Ureter (tissue), 1 donor: ENCODE measurements at places on chromosomes 11 and 22.
A peak's percentile ranks its signal among the peaks of the same experiment; 100 is the strongest.

GRCh38 chr11:128530118-128531074 lies 57.0 kb downstream of the ETS1 start:
- peak; percentile 64 for DNase-seq

GRCh38 chr11:105046898-105047579 lies 1.9 kb upstream of the CARD16 start:
- DNase-seq: peak; percentile 49

GRCh38 chr11:10400856-10401255 lies 54.2 kb upstream of the AMPD3 start:
- DNase-seq: no peak

- DNase-seq: no peak
Measured at GRCh38 chr11:45347348-45348082, 61.4 kb upstream of the SYT13 start.

GRCh38 chr11:96643173-96643572 lies 253.4 kb downstream of the JRKL start:
- no peak for DNase-seq

DNA sequence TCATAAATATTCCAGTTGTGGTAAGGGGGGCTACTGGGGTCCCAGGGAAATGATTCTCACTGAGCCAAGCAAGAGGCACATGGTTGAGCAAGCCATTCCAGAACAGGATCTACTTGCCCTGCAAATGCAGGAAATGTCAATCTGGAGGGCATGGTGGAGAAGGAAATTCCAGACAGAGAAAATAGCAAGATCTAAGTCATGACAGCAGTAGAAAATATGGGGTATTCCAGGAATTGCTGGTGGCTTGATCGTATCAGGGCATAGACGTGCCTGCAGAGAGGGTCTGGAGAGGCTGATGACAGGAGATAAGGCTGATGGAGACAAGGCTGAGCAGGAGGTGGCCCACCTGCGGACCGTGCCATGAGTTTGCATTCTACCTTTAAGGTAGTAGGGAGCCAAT lies 566.3 kb upstream of the CADM1 start:
- DNase-seq: no peak

- no peak for DNase-seq
Measured at GRCh38 chr11:68632802-68633201, 51.5 kb upstream of the GAL start.

- peak; percentile 76 for DNase-seq
Measured at GRCh38 chr11:2420502-2421225, 20.1 kb downstream of the TSSC4 start.

GRCh38 chr11:86152006-86152862 lies 83.3 kb upstream of the PICALM start:
- DNase-seq: no peak

GRCh38 chr11:20458905-20459632 lies 71.6 kb downstream of the PRMT3 start:
- DNase-seq: no peak

DNA sequence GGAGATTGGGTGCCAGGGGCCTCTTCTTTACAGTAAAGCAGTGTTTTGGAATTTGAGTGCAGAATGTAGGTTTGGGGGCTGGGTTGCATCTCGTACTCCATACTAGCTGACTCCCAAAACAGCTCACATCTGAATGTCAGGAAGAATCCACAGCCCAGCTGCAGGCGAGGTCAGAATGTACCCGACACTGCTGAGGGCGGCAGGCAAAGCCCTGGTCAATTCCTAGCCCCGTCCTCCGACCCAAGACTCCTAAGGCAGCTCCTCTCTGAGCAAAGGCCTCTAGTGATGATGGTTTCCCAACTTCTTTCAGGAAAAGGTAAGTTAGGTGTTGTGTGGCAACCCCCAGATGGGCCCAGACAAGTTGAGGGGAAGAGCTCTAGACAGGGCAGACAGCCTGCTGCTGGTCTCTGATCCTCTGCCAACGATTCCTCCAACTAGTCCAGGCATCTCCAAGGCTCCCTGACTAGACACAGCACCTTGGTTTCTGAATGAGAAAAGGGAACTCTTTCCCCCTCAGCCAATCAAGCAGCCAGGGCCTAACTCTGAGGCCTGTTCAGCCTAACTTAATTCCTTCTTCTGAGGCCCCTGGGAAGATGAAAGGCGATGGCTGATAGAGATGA lies 8.6 kb downstream of the LARGE2 start:
- peak; percentile 50 for DNase-seq

- DNase-seq: no peak
Measured at GRCh38 chr11:9313648-9314290, 624 bp downstream of the TMEM41B start.

- DNase-seq: no peak
Measured at GRCh38 chr22:44366372-44367300, 53.9 kb upstream of the SHISAL1 start.

- peak; percentile 29 for DNase-seq
Measured at GRCh38 chr22:48941033-48941902, 886.4 kb downstream of the BRD1 start.
